Stimulated activated CD4-positive, alpha-beta T cell treated with anti-CD3 and anti-CD28 coated beads, Interleukin-1b, Interleukin-23, amount 100 ng/mL, for 24 hours (primary cell): ENCODE measurements at places on chromosomes 13 and 19.

- DNase-seq = no peak
These were observed 36.7 kb upstream of the UBL3 start for GRCh38 chr13:29887030-29887557.

- DNase-seq = no peak
These were observed 94.8 kb downstream of the SOX1 start for GRCh38 chr13:112161521-112162301.

GRCh38 chr13:113787694-113788093, 28.7 kb downstream of the TMEM255B start:
- DNase-seq = no peak

DNA sequence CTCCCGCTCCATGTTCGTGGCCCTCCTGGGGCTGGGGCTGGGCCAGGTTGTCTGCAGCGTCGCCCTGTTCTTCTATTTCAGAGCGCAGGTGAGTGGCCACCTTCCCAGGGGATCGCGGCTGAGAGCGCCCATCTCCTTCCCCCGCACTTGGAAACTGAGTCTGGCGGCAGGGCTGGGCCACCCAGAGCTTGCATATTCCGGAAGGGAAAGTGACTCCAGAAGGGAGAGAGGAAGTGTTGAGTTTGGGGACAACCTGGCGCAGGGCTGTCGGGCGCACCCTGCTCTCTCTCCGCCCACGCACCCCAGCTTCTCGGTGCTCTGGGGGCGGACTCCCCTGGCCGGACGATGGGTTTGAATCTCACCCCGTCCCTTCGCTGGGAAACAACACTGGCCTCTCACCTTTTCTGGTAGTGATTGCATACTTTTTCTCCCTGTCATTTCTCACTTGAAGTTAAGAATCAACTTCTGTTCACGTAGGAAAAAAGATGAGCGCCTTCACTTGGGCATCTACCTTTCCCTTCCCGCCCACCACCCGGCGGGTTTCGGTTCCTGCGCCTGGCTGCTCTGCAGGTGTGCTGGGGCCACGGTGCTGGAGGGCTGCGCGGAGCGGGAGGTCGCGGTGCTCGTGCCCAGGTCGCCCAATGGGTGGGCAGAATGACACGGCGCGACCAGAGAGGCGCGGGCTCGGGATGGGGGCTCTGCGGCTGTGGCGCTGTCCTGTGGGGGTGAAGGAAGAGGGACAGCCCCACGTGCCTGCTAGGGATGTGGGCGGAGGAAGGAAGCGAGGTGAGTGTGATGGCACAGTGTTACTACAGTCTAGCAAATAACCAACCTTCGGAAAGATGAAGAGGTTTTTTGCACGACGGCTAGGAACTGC, 721 bp downstream of the TNFSF11 start:
- peak; percentile 63 for DNase-seq

DNA sequence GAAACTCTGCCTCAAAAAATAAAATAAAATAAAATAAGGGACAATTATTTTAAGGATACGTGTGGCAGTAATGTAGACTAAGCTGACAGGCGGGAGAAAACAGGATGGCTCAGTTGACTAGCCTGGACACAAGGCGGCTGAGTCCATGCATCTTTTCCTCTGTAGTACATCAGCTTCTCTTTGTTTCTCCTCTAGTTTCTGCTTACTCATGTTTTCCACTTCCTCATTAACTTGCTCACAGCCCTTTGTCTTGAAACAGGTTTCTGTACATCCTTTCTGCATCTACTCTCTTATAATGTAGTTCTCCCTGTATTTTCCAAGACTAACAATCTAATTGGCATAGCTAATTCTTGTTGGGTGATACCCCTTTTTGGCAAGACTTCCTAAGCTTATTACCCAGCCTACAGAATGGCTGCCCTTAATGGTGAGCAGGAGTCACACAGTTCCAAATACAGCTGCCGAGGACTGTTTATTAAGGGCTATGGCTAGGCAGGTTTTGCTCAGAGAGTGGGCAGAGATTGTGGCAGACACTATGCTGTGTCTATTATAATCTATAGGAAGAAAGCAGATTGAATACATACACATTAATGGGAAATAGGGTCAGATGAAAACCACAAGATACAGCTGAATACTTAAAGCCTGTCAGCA, 58.7 kb upstream of the KLF5 start:
- DNase-seq = no peak

- no peak for DNase-seq
These were observed 3.7 kb downstream of the COL4A2 start for GRCh38 chr13:110310541-110311442.

GRCh38 chr13:113526466-113527220, 36.1 kb upstream of the DCUN1D2 start:
- no peak for DNase-seq

- no peak for DNase-seq
These were observed 3.4 kb downstream of the CCNE1 start for GRCh38 chr19:29815231-29815630.

GRCh38 chr13:102333320-102334198, 68.3 kb downstream of the FGF14 start:
- DNase-seq = no peak

DNA sequence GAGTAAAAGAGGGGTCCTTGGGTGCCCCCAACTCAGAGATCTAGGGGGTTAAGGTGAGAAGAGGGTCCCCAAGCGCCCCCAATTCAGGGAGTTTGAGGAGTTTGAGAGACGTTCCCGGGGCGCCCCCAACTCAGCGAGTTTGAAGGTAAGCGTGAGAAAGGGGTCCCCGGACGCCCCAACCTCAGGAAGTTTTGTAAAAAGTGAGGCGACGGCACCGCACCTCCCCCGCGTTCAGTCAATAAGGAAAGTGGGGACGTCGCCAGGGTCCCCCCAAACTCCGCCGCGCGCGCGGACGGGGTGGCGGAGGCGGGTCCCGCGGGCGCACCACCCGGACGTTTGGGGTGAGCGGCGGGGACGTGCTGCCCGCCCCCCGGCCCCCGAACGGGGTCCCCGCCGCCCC, 353 bp downstream of the RFX2 start:
- DNase-seq = no peak

- no peak for DNase-seq
These were observed 1.2 kb downstream of the SLC7A9 start for GRCh38 chr19:32868206-32868950.

DNA sequence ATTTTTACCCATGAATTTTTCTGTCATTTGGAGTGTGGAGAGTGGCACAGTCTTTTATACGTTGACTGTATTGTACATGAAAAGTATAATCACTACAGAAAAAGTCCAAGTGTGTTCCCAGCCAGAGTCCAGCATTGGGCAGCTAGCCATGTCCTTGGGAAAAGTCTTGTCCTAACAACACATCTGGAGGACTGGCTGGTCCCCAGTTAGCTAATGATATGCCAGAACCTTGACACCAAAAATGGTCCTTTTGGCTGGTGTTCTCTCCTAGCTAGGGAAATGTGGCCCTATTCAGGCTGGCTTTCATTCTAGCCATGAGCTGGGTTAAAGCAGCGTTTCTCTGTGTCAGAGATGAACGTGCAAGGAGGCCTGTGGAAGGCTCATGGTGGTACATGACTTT, 98.9 kb downstream of the ESD start:
- no peak for DNase-seq

DNA sequence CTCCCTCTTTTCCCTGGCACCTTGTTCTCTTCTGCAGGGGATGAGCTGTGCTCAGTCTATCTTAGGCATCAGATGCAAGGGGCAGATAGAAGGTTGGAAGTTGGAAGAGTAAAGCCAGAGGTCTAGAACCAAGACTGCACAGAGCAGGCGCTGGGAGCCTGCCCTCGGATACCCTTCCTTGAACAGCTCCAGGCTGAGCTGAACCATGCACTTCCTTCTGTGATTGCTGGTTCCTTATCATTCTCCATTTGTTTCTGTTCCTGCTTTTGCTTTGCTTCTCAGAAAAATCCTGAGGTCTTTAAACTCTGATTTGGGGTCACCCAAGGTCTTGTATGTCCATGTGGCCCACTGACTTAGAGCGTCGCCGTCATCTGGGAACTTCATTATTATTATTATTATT, 36.3 kb downstream of the ARHGEF18 start:
- no peak for DNase-seq

DNA sequence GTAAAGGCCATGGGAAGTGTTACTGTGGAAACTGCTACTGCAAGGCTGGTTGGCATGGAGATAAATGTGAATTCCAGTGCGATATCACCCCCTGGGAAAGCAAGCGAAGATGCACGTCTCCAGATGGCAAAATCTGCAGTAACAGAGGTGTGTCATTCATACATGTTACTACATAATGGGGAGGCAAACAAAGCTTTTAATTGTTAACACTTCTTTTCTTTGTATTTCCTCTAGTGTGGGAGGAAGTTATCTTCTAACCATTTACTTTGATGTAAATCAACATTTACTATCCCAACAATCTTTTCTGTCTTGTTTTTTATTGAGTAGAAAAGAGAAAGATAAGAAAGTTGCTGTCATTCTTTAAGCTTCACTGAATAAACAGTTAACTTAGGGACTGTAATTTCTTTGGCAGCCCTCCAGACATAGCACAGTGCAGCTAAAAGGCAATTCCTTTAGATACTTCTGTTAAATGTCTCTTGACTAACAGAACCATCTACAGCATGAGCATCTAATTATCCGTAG, 126.9 kb downstream of the ITGBL1 start:
- no peak for DNase-seq

GRCh38 chr19:1252821-1253513, 4.6 kb downstream of the MIDN start:
- DNase-seq = no peak

DNA sequence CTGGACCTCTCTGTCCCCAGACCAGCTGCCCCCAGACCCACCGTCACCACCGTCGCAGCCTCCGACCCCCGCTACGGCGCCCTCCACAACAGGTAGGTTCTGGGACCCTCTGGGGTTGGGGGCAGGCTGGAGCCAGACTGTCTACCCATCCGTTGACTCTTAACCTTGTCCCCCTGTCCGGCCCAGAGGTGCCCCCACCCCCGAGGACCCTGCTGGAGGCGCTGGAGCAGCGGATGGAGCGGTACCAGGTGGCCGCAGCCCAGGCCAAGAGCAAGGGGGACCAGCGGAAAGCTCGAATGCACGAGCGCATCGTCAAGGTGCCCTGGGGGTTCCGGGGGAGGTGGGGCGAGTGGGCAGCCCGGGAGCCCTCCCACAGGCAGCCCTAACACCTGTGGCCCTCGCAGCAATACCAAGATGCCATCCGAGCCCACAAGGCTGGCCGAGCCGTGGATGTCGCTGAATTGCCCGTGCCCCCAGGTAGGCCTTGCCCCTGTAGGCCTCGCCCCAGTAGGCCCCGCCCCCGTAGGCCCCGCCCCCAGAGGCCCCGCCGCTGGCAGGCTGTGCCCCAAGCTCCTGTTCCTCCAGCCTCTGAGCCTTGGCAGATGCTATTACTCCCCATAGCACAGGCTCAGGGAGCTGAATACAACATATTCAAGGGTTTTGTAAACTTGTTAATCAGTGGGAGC, 12.9 kb downstream of the CC2D1A start:
- DNase-seq = no peak

GRCh38 chr19:39430675-39431593, 4.8 kb downstream of the RPS16 start:
- no peak for DNase-seq

GRCh38 chr13:104086759-104087158, 1020.5 kb upstream of the SLC10A2 start:
- no peak for DNase-seq

- no peak for DNase-seq
These were observed 730 bp downstream of the NRTN start for GRCh38 chr19:5805462-5806132.

GRCh38 chr19:1783354-1783753, 28.7 kb downstream of the ATP8B3 start:
- DNase-seq = no peak

- no peak for DNase-seq
These were observed 41.3 kb downstream of the ARHGEF7 start for GRCh38 chr13:111156421-111156820.

GRCh38 chr19:45900738-45901431, 1.5 kb downstream of the MYPOP start:
- no peak for DNase-seq

DNA sequence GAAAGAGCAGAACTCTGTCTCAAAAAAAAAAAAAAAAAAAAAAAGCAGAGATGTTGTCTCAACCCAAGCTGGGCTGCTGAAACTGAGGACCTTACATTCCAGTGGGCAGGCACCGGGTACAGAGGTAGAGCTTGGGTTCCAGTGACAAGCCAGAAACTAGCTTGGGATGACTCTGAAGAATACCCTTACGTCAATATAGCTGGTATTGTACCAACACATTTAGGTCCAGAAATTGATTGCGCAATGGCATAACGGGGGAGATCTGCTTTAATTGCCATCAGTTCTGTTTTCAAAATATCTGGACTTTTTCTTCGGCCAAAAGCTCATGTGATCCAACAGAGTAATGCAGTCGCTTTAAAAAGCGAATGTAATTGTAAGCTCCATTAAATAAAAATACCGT, 103.1 kb upstream of the UBL3 start:
- no peak for DNase-seq

DNA sequence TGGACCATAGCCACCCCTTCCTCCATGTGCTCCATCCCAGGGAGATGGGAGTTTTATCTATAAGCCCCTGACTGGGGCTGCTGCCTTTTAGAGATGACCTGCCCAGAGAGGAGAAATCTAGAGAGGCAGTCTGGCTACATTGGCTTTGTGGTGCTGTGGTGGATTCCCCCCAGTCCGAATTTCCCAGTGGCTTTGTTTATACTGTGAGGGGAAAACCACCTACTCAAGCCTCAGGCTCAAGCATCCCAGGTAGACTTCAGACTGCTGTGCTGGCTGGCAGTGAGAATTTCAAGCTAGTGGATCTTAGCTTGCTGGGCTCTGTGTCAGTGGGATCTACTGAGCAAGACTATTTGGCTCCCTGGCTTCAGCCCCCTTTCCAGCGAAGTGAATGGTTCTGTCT, 1195.7 kb upstream of the PCDH20 start:
- no peak for DNase-seq

- no peak for DNase-seq
These were observed 35.3 kb downstream of the BTBD2 start for GRCh38 chr19:1980091-1980808.

- DNase-seq = no peak
These were observed 83.3 kb upstream of the ZNF536 start for GRCh38 chr19:30288911-30289310.

DNA sequence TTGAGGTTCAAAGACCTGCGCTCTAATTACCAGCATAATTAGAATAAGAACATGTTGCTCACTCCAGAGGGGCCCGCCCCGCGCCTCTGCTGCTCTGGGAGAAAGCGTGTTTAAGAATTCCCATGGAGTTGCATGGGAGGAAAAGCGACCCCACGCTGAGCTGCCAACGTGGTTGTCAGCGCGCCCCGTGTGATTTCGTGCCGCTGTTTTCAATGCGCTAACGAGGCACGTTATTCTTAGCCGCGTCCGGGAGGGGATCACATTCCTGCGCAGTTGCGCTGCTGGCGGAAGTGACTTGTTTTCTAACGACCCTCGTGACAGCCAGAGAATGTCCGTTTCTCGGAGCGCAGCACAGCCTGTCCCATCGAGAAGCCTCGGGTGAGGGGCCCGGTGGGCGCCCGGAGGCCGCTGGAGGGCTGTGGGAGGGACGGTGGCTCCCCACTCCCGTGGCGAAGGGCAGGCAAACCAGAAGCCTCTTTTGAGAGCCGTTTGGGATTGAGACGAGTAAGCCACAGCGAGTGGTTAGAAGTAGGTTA, 173.8 kb upstream of the SOX1 start:
- DNase-seq = no peak
